Activated T-helper 1 cell treated with Interleukin-2 at 50 U/mL for 16 hours (primary cell): ENCODE measurements at places on chromosomes 6 and 20.

GRCh38 chr6:15269011-15269410 is 23.1 kb downstream of the JARID2 start:
- no peak for DNase-seq

DNA sequence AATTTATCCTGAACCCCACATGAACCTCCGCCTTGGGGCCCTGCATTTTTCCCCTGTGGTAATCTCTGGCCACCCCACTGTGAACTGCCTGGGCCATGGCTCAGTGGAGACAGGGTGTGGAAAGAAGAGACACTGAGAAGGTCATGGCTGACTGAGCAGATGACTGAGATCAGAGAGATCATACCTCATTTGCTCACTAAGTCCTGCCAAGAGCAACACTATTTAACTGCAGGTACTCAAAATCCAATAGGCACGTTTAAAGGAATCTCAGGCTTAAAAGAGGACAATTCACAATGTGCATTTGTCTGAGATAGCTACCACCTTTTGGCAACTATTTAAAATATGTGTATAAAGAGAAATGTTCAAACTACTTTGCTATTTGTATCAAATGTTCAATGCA is 305.0 kb downstream of the GMDS start:
- DNase-seq = no peak

DNA sequence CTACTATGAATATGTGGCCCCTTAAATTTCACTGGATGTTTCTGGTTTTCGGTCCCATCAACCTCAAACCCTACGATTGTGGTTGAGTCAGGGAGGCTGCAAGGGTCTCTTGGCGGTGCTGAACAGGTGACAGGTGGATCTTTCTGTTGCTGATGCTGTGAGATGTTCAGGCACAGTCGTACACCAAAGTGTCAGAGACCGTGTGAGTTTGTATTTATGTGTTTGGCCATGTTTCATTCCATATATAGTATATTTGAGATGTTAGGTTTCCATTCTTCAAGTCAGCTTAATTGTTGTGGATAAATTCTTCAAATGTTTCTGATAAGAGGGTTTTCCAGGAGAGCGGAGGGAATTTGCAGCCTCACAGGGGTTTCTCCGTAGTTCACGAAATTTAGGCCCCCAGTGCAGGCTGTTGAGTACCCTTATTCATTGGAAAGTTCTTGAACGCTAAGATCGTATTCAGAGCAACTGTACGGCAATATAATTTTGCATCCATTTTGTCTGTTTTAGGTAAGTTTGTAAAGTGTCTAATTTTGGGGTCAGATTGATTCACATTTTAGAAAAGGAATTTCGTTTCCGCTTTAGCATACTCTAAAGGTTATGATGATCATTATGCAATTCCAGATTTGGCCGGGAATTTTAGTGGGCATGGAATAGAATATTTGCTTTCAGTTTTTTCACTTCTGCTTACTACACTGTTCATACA is 1.2 kb downstream of the TAB2 start:
- DNase-seq = peak; percentile 20

DNA sequence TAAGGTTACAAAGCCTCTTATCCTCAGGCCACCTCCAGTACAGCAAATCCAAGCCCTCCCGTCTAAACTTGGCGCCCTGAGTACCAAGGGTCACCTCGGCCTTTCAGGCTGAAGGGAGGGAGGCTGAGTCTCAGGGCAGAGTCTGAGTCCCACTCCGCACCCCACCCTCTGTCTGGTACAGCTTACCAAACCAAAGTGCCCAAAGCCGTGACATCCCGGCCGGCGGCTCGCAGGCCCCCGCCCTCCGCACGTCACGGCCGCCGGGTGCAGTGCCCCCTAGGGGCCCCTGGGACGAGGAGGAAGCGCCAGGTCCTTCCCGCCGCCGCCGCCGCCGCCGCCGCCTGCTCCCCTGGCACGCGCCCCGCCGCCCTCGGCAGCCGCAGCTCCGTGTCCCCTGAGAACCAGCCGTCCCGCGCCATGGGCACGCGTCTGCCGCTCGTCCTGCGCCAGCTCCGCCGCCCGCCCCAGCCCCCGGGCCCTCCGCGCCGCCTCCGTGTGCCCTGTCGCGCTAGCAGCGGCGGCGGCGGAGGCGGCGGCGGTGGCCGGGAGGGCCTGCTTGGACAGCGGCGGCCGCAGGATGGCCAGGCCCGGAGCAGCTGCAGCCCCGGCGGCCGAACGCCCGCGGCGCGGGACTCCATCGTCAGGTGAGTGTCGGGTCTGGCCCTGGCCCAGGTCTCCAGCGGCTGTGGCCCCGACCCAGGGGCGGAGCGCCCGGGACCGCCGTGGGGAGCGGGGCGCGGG is at the start of gene MTHFD1L:
TSS of gene MTHFD1L (plus strand) at position 297 of the 741 bp plus-strand sequence. CDS start at position 418, 121 bp downstream.
- peak; percentile 57 for DNase-seq

DNA sequence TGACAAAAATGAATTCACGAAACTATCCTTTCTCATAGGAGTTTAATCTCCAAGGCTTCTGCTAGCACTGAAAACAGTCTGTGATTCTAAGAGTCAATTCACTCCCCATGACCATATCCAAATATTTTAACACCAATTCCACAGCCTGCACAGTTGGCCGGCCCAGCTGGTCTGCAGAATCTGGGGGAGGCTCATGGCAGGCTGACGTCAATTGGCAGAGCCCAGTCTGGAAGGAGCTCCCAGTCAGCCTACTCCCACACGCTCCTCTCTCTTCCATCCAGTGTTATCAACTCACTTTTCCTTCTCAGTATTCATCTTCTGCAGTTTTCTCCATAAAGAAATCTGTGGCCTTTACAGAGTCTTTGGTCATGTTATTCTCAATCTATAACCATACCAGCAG is 111.0 kb downstream of the TBXT start:
- no peak for DNase-seq

DNA sequence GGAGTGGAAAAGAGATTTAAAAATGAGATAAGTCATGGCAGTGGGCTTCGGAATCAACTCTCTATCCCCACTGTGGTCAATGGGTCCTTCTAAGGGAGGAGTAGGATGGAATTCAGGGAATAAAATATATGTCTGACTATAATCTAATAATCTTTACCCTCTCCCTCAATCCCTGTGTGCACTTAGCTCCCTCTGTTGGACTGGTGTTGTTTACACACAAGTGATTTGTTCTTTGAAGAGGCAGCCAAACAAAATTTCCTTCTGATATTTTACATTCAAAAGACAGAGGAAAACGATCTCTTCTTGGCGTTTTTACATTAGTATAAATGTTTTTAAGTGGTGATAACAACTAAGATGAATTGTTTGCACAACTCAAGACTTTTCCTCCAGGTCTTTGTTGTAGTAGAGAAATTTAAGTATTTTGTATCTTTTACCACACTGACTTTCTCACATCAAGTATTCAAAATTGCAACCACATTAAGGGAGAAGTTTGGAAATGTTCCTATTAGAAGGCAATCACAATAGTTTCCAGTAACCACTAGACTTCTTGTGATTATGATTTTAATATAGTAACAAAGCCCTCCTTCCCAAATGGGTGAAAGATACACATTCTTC is 317.8 kb downstream of the CENPW start:
- no peak for DNase-seq

GRCh38 chr6:24901698-24902328 is 33.9 kb downstream of the RIPOR2 start:
- DNase-seq = no peak

- no peak for DNase-seq
These were observed 1.5 kb downstream of the PBX2 start for GRCh38 chr6:32188381-32189068.

GRCh38 chr20:57079031-57080005 is 187.1 kb downstream of the BMP7 start:
- DNase-seq = no peak

DNA sequence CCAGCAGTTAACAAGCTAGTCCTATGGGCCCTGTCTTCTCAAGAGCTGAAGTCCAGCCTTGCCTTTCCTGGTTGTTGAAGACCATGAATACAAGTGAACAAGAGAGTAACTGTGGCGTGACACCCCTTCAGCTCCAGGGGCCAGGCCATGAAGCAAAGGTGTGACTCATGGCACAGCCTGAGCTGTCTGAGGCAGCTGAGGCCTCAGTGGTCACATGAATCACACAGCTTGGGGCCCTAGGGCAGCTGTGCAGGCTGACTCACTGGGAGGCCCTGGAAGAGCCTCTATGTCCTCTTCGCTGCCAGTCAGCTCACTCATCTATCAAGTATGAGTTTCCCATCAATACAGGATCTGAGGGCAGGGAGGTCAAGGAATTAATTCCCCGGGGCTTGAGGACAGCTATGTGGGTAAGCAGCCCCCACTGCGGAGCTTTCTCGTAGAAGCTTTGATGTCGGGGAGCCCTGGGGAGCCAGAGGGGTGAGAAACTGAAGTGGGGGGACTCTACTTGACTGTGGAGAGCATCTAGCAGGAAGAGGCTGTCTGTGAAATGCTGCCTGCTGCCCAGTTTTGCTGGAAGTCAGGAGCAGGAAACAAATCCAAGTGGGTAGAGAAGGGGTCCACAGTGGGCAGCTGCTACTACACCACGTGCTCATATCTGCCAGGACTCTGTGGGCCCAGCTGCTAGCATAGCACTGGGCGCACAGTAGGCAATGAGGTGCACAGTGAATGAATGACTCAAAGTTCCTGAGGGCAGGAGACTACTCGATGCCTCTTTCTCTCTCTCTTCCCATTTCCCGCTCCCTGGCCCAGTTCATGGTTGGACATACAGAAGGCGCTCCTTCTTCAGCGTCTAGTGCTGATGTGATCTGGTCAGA is 13.7 kb upstream of the FAM83C start:
- DNase-seq = peak; percentile 16

DNA sequence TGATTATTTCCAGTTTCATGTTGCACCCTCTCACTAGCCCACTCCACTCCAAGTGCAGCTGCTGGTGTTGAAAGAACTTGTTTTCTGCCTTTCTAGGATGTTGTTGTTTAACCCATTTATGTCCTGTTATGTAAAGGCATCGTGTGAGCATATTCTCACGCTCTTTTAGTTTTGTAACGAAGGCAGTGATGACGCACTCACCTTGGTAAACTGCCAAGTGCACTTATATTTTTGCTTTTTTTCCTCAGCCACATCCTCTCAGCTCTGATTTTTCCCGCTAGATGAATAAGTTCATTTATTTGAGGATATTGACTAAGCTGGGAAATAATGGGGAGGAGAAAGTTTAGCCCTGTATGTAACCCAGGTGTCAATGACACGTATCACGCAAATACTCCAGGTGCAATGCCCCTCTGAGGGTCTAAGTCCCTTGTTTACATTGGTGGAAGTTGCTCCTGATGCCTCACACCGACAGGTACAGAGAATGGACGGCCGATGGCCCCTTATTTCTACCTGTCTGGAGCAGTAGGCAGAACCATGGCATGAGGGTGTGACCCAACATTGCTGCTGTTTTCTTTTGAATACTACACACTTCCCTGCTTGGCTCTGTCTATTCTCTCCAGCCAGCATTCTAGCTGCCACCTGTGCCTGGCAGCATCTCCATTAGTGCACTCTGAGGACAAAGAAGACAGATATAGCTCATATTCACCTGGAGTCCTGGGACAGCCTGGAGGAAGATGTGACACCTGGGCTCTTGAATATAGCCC is 132.7 kb upstream of the SLC24A3 start:
- DNase-seq = no peak

DNA sequence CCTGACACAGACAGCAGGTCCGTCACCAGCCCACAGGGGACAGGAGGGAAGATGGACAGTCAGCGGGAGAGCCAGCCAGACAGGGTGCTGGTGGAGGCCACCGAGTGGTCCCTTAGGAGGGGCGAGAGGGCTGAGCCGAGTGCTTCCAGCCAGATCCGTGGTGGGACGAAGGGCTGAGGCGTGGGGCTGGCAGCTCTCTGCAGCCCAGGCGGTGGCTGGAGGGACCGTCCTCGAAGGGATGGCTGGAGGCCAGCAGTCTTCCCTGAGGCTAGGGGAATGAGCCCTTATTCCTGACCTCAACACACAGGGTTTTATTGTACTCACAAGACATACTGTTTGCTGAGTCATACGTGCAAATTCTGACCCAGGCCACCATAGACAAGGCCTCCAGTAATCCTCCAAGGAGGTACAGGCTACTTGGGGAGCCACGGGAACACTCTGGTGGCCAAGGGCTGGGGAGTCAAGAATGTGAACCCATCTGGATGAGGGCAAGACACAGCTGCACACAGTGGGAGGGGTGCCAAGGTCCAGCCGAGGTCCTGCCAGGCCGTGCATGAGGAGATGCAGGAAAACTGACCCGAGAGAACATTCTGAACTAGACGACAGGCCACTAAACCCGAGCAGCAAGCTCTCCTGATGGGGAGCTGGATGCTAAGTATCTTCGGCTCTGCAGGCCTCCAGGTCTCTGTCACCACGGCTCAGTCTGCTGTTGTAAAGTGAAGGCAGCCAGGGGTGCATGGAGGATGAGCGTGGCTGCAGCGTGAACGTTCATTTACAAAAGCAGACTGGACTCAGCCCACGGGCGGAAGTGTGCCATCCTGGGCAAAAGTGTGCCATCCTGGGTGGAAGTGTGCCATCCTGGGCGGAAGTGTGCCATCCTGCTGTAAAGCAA is 242.5 kb downstream of the TTLL2 start:
- no peak for DNase-seq

DNA sequence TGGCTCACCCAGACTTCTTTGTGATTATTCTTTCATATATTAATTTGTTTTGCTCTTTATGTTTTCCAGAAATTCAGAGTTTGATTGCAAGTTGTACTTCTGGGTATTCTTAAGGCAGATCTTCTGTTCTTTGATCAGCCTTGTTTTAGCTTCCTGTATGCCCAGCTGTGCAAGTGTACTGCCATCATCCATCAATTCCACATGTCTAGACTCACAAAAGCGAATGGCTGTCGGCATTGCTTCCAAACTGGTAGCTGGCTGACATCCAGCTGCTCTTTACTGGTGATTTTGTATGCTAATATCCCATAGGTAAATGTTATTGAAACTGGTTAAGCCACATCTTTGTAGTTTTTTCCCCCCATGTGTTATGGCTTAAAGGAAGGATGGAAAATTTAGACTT is 1084.8 kb upstream of the CITED2 start:
- no peak for DNase-seq

DNA sequence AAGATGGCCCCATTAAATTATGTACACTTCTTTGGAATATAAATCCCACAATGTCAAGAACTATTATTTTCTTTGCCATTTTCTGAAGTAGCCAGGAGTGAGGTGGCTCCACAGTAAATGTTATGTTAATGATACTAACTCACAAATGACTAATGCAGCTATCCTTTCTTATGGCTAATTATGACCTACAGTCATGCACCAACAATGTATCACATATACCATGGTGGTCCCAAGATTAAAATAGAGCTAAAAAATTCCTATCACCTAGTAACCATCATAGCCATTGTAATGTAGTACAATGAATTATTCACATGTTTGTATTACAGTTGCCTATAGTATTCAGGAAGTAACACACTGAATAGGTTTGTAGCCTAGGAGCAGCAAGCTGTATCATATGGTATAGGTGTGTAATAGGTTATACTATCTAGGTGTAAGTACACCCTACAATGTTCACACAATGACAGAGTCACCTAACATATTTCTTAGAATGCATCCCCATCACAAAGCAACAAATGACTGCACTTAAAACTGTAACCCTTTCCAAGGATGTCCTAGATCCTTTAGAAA is 15.3 kb downstream of the ECHDC1 start:
- DNase-seq = no peak

DNA sequence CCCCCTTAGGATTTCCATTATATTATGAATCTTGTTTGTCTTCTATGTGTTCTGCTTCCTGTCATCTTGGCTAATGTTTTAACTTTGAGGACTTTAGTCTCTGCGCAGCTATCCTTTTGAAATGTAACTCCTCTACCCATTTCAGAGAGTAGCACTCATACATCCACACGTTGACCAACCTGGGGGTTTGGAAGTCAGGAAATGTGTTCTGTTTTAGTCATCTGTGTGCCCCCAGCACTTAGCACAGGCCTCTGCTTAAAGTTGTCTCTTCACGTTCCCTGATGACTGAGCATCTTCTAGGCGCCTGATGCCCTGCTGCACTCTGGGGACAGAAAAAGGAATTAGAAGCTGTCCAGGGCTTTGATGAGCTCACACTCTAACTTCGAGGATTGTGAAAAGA is 47.9 kb downstream of the HMGN3 start:
- no peak for DNase-seq
